ENCODE measurements at places on chromosomes 16 and 17. TPM values are rescaled to one million over a fixed set of nuclear protein-coding genes. Genes with fewer than 3 reads are reported as not detected.

C17orf67 gene
- total RNA-seq = 5.1 TPM

TLCD3B gene
- total RNA-seq = 5.5 TPM

GRCh38 chr16:72508191-72508590 is 336.2 kb upstream of the PMFBP1 start:
- no peaks in the 10 kb centered on the region for H3K36me3 ChIP-seq
- no peak overlapping the region for H3K27ac ChIP-seq
- H3K4me1 ChIP-seq = no peaks in the 10 kb centered on the region

GRCh38 chr17:50134206-50135110 is 4.5 kb upstream of the SAMD14 start:
- H3K4me1 ChIP-seq = peaks cover 20% of the 10 kb centered on the region
- H3K4me3 ChIP-seq = no peak overlapping the region
- DNase-seq = no peak
- H3K36me3 ChIP-seq = peaks cover 26% of the 10 kb centered on the region
- peaks cover 7% of the 10 kb centered on the region for H3K27me3 ChIP-seq

DNA sequence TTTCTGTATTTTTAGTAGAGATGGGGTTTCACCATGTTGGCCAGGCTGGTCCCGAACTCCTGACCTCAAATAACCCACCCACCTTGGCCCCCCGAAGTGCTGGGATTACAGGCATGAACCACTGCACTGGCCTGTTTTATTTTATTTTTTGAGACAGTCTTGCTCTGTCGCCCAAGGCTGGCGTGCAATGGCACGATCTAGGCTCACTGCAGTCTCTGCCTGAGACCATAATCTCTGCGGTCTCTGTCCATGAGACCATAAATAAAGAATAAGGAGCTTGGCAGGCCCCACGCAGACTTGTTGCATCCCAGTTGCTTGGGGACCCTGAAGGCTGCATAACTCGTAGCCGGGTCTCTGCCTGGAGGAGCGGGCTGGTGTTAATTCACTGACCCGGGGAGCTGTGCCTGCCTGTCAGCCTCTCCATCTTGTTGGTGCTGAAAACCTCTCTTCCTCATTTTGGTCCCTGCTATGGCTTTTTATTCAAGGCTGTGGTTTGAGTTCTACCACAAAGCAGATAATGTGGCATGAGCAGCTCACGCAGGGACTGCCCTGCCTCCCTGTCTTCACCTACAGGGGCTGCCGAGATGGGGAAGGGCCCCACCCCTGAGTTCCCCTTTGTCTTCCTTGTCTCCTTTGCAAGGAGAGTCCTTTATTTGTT is 82.1 kb downstream of the MSI2 start:
- no peaks in the 10 kb centered on the region for H3K27me3 ChIP-seq
- H3K36me3 ChIP-seq = peaks cover 33% of the 10 kb centered on the region
- DNase-seq = no peak
- H3K4me1 ChIP-seq = peaks cover 35% of the 10 kb centered on the region
- H3K27ac ChIP-seq = peak overlapping the region; percentile 8
- peak overlapping the region; percentile 58 for H3K4me3 ChIP-seq

RHBDF2 gene
- total RNA-seq = 67.2 TPM

- H3K4me1 ChIP-seq = peaks cover 7% of the 10 kb centered on the region
- H3K27ac ChIP-seq = no peak overlapping the region
- H3K27me3 ChIP-seq = no peaks in the 10 kb centered on the region
- H3K4me3 ChIP-seq = no peak overlapping the region
- peak; percentile 24 for DNase-seq
Observed at GRCh38 chr16:89121691-89122321, 28.2 kb downstream of the ACSF3 start.

DNA sequence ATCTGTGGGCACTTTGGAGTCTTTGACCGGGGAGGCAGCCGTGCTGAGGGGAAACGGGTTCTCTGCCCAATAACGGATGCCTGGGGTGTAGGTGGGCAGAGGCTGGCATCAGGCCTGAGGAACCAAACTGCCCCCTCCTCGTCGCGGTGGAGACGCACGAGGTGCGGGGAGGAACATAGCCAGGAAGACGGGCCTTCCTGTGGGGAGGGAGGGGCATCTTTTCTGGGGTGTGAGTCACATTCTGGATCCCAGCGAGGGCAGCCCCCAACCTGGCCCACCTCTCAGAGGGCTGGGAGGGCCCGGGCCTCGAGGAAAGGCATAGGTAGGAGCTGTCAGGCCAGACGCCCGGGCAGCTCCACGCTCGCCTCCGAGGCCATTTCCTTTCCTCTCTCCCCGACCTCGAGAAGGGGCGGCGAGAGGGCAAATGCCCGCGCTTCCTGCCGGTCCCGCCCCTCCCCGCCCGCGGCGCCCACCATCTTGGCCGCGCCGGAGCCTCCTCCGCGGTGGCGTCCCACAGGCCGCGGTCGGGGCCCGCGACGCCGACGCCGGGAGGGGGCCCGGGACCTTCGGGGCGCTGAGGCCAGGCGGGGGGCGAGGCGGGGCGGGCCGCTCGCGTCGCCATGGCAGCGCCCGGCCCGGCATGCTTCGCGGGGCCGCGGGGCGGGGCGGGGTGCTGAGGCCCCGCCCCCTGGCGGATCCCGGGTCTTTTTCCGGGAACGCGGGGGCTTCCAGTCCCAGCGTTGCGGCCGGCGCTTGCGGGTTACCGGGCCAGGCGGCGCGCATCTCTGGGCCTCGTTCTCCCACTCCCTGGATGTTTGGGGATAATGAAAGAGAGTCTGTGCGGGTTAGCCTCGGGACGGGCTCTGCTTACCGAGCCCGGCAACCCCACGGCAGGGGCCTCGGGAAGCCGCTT is 13.2 kb downstream of the RAI1 start:
- H3K36me3 ChIP-seq = no peaks in the 10 kb centered on the region
- H3K4me3 ChIP-seq = peak overlapping the region; percentile 98
- H3K27ac ChIP-seq = peak overlapping the region; percentile 94
- H3K27me3 ChIP-seq = no peaks in the 10 kb centered on the region
- peaks cover 63% of the 10 kb centered on the region for H3K4me1 ChIP-seq
- DNase-seq = peak; percentile 85

GRCh38 chr16:57938936-57939871 is 31.7 kb downstream of the CNGB1 start:
- DNase-seq = no peak

DNA sequence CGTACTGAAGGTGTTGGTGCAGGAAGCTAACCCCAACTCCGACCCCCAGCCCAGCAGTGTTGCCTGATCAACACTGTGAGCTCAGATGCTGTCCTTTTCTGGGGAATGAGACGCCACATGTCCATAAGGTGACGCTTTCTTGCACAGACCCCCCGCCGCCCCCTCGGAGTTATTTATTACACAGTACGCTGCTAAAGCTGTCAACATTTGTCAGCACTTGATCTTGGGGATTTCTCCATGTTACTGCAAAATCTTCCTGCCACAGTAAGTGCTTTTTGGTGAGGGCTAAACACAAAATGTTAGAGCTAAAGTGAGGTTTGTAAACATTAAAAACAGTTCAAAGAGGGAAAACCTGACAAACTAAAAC is 15.9 kb downstream of the CMTM3 start:
- DNase-seq = no peak
- peaks cover 7% of the 10 kb centered on the region for H3K27me3 ChIP-seq
- no peak overlapping the region for H3K4me3 ChIP-seq
- peaks cover 3% of the 10 kb centered on the region for H3K4me1 ChIP-seq
- H3K27ac ChIP-seq = no peak overlapping the region

SCARF1 gene
- total RNA-seq = 6.0 TPM

CMTM4 gene
- total RNA-seq = 1.3 TPM

GRCh38 chr16:85329059-85329812 is 217.0 kb upstream of the CIBAR2 start:
- H3K4me3 ChIP-seq = no peak overlapping the region
- H3K4me1 ChIP-seq = peaks cover 6% of the 10 kb centered on the region
- no peak overlapping the region for H3K27ac ChIP-seq
- no peaks in the 10 kb centered on the region for H3K27me3 ChIP-seq
- H3K36me3 ChIP-seq = no peaks in the 10 kb centered on the region

DNA sequence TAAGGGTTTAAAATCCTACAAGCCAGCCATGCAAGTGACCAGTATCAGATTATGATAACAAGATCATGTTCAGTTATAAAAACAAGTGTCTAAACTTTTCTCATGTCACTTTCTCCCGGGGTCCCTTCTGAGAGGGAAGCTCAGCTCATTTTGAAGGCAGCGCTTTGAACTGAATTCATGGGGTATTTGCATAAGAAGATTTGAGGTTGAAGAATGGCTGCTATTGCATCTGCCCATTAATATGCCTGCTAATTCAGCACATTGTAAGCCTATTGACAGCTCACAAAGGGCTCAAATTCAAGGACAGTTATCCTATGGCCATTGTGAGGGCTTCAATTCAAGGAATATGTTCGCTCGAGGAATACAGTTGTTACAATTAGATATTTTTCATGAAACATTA is 290.2 kb upstream of the IRX3 start:
- H3K4me1 ChIP-seq = no peaks in the 10 kb centered on the region
- no peaks in the 10 kb centered on the region for H3K36me3 ChIP-seq
- no peak for DNase-seq
- H3K27me3 ChIP-seq = peaks cover 14% of the 10 kb centered on the region
- H3K27ac ChIP-seq = no peak overlapping the region

DUS2 gene
- 25.2 TPM for total RNA-seq

- H3K27me3 ChIP-seq = peaks cover 20% of the 10 kb centered on the region
- DNase-seq = no peak
- peaks cover 18% of the 10 kb centered on the region for H3K4me1 ChIP-seq
- H3K36me3 ChIP-seq = no peaks in the 10 kb centered on the region
Observed at GRCh38 chr16:88956546-88957432, 20.2 kb downstream of the CBFA2T3 start.

DNA sequence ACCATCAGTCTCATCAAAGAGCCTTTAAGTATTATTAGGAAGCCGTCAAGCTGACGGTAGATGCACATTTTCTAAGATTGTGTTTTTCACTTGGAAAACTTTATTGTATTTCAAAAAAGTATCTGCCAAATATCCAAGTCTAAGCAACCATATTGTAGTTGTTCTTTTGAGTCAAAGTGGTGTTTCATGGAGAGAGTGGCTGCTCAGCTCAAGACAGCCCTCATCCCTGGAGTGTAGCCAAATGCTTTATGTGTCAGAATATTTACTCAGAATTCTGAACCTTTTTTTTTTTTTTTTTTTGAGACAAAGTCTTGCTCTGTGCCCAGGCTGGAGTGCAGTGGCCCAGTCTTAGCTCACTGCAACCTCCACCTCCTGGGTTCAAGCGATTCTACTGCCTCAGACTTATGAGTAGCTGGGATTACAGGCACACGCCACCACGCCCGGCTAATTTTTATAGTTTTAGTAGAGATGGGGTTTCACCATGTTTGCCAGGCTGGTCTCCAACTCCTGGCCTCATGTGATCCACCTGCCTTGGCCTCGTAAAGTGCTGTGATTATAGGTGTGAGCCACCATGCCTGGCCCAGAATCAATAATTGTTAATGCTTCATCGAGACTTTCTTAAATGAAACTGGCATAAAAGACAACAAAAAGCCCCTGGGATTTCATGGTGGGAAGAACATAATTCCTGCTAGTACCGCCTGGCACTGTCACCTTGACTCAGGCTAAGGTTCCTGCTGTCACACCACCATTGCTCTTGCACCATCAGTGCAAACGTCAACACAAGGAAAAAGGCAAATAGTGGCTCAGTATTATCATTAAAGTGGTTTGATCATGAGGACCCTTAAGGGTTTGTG is 45.5 kb downstream of the PRKCA start:
- no peak overlapping the region for H3K4me3 ChIP-seq
- H3K27me3 ChIP-seq = no peaks in the 10 kb centered on the region
- peaks cover 14% of the 10 kb centered on the region for H3K36me3 ChIP-seq
- DNase-seq = no peak

DNA sequence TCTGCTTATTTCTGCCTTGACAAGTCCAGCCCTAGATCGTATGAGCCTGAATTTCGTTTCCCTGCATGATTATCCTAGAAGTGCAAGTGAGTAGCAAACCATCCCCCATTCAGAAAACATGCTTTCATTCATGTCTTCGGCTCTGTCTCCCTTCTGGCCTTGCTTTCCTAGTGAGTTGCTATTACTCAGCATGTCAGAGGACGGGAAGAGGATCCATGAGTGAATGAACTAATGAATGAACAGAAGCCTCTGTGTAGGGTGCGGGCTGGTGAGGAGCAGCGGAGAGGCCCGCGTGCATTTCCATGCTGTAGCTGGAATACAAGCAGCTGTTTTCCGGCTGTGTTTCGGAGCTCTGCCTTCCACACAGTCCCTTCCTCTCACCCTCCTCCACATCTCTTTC is 155.7 kb upstream of the NOL11 start:
- DNase-seq = no peak
- no peaks in the 10 kb centered on the region for H3K27me3 ChIP-seq
- H3K27ac ChIP-seq = no peak overlapping the region
- peaks cover 7% of the 10 kb centered on the region for H3K36me3 ChIP-seq
- no peak overlapping the region for H3K4me3 ChIP-seq

GLIS2 gene
- total RNA-seq = 0.14 TPM

DNA sequence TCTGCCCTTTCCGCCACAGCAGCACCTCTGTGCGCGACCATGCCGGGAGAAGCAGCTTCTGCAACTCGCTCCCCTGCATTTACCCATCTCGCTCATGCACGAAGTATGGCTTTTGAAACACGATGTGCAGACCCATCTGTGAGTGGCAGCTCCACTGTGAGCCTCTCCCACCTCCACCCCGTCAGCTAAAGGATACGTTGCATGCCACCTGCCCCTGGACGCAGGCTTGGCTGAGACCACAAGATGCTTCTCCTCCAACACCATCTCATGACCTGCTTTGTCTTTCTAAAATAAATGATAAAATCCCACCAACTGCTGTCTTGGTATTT is 100.9 kb downstream of the ZNF778 start:
- peaks cover 18% of the 10 kb centered on the region for H3K36me3 ChIP-seq
- H3K4me1 ChIP-seq = peaks cover 82% of the 10 kb centered on the region
- peak overlapping the region; percentile 54 for H3K4me3 ChIP-seq
- no peaks in the 10 kb centered on the region for H3K27me3 ChIP-seq
- peak overlapping the region; percentile 85 for H3K27ac ChIP-seq

KCNJ18 gene
- total RNA-seq = not detected

DNA sequence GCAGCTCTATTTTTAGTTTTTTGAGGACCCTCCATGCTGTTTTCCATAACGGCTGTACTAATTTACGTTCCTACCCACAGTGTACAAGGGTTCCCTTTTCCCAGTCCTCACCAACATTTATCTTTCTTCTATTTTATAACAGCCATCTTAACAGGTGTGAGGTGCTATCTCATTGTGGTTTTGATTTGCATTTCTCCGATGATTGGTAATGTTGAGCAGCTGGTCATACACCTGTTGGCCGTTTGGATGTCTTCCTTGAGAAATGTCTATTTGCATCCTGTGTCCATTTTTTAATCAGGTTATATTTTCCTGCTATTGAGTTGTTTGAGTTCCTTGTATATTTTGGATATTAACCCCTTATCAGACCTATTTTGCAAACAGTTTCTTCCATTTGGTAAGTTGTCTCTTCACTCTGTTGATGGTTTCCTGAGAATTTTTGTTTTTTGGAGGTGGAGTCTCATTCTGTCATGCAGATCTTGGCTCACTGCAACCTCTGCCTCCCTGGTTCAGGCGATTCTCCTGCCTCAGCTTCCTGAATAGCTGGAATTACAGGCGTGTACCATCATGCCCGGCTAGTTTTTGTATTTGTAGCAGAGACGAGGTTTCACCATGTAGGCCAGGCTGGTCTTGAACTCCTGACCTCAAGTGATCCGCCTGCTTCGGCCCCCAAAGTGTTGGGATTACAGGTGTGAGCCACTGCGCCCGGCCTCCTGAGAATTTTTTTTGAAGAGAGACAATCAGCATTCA is 279.6 kb downstream of the SNX29 start:
- H3K4me1 ChIP-seq = no peaks in the 10 kb centered on the region
- H3K4me3 ChIP-seq = no peak overlapping the region
